ENCODE measurements at places on chromosomes 3 and 15.

GRCh38 chr3:9730657-9731205, 804 bp upstream of the BRPF1 start:
- DNase-seq = no peak

- DNase-seq = no peak
These were observed 7.1 kb downstream of the FSTL1 start for GRCh38 chr3:120443626-120444123.

- DNase-seq = no peak
These were observed 27.7 kb upstream of the VPS33B start for GRCh38 chr15:91050128-91050455.

DNA sequence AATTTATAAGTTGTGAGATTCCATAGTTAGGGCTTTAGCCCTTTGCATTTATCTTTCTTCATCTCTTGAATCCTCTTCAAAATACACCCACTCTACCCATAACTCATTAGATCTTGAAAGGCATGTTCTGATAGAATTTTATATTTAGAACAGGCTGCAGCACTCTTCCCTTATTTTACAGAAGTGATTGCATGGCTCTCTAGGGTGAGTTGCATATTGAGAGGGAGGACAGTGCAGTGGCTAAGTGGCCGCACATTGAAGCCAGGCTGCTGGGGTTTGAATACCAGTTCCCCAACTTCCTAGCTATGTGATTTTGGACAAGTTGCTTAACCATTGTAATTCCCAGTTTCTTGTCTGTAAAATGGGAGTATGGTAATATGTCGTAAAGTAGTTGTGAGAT, 2.5 kb downstream of the CD86 start:
- no peak for DNase-seq

DNA sequence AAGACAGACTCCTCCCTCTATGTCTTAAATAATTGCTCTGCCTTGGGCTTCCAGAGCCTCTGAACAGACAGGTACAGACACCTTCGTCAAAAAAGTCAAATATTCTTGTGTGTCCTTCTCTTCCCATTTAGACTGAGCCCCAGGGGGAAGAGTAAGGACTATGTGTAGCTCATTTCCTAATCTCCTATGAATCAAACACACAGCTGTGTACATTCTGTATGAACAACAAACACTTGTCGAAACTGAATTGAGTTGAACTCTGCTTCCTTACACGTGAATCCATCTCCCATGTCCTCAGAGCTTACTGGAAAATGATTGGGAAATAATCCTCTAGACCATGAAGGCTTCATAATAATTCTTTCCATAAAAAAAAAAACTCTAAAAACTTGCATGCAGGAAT, 80.8 kb downstream of the MOBP start:
- DNase-seq = no peak

- no peak for DNase-seq
These were observed 50.0 kb upstream of the GSK3B start for GRCh38 chr3:120144267-120144666.

DNA sequence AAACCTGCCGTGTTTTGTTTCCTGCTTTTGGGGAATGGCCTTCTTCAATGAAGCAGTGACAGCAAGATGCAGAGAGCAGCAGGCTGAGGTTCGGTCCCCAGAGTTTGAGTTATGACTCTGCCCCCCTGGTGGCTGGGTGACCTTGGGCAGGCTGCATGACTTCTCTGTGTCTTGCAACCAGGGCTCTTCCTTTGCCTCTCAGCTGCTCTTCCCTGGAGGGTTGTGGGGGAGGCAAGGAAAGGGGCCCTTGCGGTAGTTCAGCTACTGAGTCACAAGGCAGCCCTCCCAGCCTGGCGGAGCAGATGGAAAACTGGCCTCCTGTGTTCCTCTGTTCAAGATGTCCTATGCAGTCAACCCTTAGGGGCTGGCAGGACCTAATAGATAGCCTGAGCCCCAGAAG, 17.1 kb downstream of the CTXND1 start:
- DNase-seq = no peak

DNA sequence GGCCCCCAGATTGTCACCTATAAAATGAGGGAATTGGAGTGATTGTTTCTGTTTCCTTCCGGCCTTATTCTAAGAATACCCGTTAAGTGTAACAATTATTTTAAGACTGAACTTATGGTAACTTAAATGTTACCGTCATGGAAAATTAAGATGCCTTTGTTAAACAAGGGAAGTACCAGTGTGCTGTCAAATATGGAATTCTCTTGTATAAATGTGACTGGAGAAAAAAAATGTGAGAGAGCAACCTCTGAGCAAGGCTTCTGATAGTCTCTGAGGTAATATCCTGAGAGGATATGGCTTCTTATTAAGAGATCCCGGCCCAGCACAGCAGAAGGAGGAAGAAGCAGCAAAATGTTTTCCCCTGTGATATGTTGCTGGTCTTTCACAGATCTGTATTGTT, 480.7 kb upstream of the ADAMTS9 start:
- DNase-seq = no peak

DNA sequence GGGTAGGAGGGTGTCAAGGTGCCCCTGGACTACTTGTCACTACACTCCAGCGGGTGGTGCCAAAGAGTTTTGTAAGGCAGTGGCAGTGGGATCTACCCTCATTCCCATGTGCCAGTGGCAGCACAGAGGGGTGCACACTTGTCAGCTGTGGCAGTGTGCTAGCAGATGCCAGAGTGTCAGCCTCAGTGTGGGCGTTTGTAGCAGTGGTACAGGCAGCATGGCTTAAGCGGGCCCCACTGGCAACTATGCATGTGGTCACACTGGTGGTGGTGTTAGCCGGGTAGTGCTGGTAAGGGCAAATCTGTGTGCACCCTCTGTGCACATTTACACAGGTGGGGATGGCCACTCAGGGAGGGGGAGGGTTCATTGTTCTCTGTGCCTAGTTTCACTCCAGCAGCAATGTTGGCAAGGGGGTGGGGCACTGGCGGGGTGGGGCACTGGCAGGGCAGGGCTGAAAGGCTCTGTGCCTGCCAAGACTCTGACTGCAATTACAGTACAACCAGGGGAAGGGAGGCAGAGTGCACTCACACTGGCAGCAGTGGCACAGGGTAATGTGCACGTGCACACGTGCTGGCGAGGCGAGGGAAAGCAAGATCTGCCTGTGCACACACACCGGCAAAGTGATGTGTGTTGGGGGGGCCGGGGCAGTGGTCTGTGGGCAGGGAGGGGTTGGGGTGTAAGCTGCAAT, 31.8 kb downstream of the MYO9A start:
- no peak for DNase-seq

- no peak for DNase-seq
These were observed 885.2 kb upstream of the CFAP20DC start for GRCh38 chr3:59935025-59935424.

DNA sequence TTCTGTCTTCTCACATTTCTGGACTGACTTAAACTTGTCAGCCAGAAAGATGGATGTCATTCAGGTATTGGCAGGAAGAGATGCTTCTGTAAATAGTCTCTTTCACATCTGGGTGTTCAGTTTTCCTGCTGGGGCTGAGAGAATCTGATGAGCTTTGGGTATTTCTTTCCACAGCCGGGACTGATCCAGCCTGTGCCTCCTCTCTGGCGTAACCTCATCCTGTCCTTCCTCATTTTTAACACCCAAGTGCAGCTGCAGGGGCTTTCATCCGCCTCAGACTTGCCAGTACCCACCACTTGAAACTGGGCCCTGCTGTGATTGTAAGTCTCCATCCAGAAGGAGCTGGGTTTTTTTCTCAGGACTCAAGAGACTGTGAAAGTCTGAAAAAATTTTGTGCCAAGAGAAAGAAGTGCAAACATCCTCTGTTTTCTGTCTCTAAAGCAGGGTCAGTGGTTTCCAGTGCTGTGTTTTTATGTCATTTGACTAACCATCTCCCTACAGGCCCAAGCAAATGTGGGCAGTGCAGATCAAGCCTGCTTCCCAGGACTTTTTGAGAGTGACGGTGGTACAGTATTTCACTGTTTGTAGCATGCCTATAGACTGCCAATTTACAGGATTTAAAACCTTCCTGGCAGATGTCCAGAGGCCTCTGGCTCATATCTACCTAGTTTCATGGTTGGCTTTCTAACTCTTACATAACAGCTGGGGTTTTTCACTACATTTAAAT, 342.7 kb downstream of the PTPRG start:
- DNase-seq = no peak

- no peak for DNase-seq
These were observed 15.9 kb downstream of the SNX1 start for GRCh38 chr15:64111679-64112050.
